Daoy (cell line): ENCODE measurements at places on chromosomes 6 and 20. TPM values are rescaled to one million over a fixed set of nuclear protein-coding genes. Genes with fewer than 3 reads are reported as not detected.

PACRG gene
- total RNA-seq: not detected in 2 replicates

ARMH2 gene
- not detected in 2 replicates for total RNA-seq

BTN3A1 gene
- total RNA-seq: 10.3 and 16.1 TPM in 2 replicates

SYTL3 gene
- total RNA-seq: 1.5 and 6.5 TPM in 2 replicates

OR12D3 gene
- total RNA-seq: not detected in 2 replicates

CLPSL1 gene
- not detected in 2 replicates for total RNA-seq

SIRPB1 gene
- total RNA-seq: 0.06 and 0.11 TPM in 2 replicates

VGLL2 gene
- total RNA-seq: not detected in 2 replicates

TGIF2 gene
- total RNA-seq: 22.0 and 27.7 TPM in 2 replicates

ADAM33 gene
- not detected in 2 replicates for total RNA-seq

MUCL3 gene
- total RNA-seq: not detected in 2 replicates

TNFRSF6B gene
- 12.6 and 14.7 TPM in 2 replicates for total RNA-seq

SSTR4 gene
- total RNA-seq: not detected in 2 replicates

GRCh38 chr6:74631564-74631963, 574.3 kb downstream of the COL12A1 start:
- no peak for DNase-seq

- no peak for DNase-seq
Observed at GRCh38 chr6:66128656-66129055, 421.6 kb upstream of the EYS start.

- DNase-seq: no peak
Observed at GRCh38 chr6:169220068-169220964, 33.3 kb downstream of the THBS2 start.

GRCh38 chr6:118122801-118123200, 215.7 kb downstream of the SLC35F1 start:
- DNase-seq: no peak

DNA sequence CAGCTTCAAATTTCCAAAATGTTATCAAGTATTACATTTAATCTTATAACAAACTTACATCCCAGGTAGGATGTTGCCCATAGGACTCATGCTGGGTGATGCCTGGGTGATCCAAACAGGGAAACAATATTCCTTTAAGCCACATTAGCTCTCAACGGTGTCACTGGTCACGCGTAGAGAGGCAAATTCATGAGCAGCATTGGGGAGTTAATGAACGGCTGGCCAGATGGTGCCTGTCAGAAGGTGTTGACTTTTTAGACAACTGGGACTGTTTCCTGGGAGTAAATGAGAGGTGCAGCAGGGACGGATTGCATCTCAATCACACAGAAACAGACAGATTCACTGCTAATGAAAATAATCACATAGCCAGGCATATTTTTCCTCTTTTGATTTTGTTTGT, 83.3 kb upstream of the ID4 start:
- no peak for DNase-seq

- peak; percentile 96 for DNase-seq
Observed at GRCh38 chr6:133551847-133552341, 310.7 kb downstream of the EYA4 start.

DNA sequence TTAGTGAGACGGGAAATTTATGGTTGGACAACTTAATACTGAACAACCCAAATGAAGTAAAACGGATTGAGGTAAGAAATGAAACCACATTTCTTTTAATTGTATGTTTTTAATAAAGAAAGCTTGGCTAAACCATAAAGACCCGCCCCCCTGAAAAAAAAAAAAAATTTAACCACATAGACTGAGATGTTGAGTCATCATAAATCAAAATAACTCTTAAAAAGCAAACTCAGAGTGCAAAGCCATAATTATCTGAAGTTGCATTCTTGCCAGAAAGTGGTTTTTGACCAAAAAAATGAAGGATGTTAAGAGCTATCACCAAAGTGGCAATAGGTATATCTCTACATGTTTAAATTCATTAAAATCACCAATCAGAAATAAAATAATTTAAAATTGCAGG, 101.8 kb upstream of the COL21A1 start:
- DNase-seq: no peak

GRCh38 chr6:143267760-143268159, 182.7 kb downstream of the ADAT2 start:
- no peak for DNase-seq

GRCh38 chr6:17012421-17013225, 89.2 kb upstream of the STMND1 start:
- no peak for DNase-seq

GRCh38 chr6:13761361-13762036, 49.9 kb upstream of the RANBP9 start:
- DNase-seq: no peak

GRCh38 chr20:623704-624103, 13.6 kb upstream of the TCF15 start:
- DNase-seq: no peak

DNA sequence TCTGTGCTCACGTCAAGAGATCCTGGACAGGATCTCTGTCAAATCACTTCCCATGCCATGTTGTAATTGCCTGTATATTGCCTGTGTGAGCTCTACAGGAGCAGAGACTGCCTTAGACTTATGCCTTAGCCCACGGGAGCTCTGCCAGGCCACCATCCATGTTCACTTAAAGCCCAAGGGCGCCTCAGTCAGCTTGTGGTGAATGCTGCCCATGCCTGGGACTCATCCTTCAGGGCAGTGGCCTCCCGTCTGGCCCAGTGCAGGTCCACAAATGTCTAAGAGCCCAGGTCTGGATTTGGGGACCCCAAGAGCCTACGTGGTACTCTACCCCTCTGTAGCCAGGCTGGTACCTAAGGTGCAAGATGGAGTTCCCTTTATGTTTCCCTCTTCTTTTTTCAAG, 22.4 kb upstream of the BPIFA2 start:
- no peak for DNase-seq
